ENCODE measurements at places on chromosomes 3 and 15.

GRCh38 chr3:98188545-98188944, 22.0 kb downstream of the OR5H15 start:
- ATAC-seq: no peak

DNA sequence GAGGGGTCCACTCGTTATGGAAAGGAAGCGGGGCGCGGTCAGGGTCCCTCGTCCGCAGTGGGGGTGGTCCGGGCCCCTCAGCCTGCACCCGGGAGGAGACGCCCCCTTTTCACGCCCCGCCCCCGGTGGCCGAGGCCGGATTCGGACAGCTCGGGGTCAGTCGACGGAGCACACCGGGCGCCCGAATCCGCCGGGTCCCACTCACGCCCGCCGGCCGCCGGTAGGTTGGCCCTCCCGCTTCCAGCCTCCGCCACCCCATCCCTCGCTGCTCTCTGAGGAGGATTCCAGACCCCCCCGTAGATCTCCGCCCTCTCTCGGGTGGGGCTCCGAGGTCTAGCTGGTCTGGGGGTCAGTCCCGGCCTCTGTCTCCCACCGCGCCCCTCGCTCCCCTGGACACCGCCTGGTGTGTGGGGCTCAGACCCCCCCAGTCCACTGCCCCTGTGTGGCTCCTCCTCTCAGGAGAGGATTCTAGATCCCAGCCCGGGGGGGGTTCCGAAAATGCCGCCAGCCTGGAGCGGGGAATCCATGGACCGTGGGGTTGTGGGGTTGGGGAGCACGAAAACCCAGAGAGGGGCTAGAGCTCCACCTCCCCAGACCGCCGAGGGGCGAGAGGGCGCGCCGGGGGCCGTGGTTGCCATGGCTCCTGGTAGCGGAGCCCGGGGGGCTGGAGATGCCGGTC, 725 bp downstream of the CHL1 start:
- ATAC-seq: peak; percentile 61

DNA sequence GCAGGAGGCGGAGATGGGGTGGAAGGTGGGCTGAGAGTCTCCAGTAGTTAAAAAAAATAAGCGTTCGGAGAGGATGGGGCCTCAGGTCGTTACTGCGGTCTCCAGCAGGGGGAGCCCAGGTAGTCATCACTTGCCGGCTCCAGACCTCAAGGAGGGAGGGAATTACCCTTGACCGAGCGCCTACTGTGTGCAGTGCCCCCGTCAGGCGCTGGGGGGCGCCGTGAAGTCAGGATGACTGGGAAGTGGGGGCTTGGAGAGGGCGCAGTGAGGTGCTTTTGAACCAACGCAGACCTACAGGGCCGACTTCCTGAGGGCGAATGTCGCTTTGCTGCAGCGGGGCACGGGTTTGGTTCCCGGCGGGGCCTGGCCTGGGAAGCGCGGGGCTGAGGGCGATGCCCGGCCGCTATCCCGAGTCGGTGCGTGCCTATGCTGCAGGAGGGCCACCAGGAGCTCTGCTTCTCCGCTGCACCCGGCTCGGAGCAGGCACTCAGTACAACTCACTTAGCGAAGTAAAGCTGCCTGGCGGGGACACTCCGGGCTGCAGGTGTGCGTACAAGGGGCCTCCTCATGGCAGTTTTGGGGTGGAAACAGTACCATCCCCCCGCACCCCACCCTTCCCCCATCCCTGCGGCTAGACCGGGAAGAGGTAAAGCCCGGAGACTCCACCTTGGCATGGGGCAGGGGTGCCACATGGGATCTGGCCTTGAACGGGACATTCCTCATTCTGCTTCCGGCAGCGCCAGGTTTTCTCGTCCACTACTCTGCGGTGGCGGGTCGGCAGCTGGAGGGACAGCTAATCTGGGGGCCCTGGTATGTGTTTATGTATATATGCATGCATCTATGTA, 79.8 kb downstream of the RHCG start:
- ATAC-seq: peak; percentile 20

GRCh38 chr3:197019021-197019420, 10.6 kb downstream of the MELTF start:
- no peak for ATAC-seq

GRCh38 chr3:10249833-10250232, 1.6 kb downstream of the TATDN2 start:
- ATAC-seq: no peak

DNA sequence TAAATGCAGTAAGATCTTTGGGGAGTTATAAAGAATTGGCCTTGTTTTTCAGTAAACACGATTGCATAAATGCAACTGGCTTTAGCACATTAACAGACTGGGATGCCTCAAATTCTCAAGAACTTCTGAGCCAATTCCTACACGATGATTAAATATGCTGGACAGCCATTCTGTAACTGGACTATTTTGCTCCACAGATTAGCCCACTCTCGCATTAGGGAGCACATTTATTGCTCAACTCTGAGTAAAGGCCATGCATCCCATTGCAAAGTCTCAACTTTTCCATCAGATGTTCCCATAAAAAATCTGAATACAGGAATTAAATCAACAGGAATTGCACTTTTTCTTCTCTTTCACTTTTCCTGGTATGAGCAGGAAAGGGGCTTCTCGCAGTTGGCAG, 66.7 kb upstream of the PRICKLE2 start:
- ATAC-seq: peak; percentile 89

Data from gastroesophageal sphincter (tissue), 4 donors.